ENCODE measurements at places on chromosomes 1 and 21.

DNA sequence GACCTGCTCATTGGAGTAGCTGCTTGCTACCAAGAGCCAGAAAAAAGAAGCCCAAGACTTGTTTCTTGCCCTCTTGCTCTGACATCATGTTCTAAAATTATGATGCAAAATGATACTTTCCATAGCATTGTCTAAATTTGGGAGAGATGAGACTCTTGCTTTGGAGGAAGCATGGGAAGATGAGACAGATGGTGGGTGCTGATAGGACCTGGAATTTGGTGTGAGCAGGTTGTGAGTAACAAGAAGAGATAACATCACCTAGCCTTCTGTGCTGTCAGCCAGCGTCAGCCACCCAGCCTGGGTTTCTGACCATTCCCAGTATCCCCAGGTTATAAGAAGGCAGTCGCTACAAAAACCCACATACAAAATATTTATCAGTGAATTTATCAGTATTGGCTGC lies 67.1 kb upstream of the GCLM start:
- DNase-seq: no peak

DNA sequence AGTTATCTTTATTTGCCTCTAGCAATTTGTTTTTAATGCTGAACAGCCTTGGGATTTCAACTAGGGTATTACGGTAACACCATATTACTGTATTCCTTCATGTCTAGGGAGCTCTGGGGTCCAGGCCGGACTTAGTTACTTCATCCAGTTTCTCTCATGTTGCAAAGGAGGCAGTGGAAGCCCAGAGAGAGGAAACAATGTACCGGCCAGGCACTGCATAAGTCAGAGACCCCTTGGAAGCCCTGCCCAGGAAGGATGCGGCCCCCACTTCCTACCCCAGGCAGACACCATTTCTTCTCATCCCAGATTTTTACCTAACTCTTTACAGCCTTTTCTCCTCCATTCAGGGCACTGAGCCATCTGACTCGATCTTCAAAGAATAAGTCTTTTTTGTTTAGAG lies 32.5 kb downstream of the TRABD2B start:
- no peak for DNase-seq

DNA sequence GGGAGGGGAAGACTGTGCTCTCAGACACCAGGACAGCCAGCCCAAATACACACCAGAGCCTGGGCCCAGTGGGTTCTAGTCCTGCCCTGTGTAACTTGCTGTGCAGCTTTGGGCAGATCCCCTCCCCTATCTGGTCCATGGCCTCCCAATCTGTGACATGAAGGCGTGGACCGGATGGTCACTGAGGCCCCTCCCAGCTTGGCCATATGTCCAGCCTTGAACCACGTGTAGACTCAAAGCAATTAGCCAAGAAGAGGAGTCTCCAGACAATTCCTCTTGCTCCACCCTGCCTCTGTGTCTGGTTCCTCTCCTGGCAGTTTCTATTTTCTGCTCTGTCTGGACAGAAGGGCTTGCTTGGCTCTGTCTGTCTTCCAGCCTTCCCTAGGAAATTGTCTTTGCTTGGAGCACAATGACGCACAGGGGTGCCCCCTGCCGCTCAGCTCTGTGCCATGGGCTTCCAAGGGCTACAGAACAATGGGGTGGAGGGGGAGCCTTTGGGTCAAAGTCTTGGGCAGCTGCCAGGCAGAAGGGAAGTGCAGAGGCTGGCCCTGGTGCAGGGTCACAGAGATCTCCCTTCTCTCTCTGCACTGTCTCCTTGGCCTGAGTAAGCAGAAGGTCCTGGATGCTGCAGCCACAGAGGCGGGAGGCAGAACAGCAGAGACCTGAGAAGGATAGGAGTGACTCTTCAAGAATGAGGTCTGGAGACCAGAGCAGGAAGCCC lies 66.1 kb downstream of the TENT5C start:
- DNase-seq: peak; percentile 66

- DNase-seq: no peak
Measured at GRCh38 chr1:116679828-116680628, 12.5 kb upstream of the IGSF3 start.

GRCh38 chr1:5881526-5882222 lies 110.6 kb downstream of the NPHP4 start:
- DNase-seq: no peak

DNA sequence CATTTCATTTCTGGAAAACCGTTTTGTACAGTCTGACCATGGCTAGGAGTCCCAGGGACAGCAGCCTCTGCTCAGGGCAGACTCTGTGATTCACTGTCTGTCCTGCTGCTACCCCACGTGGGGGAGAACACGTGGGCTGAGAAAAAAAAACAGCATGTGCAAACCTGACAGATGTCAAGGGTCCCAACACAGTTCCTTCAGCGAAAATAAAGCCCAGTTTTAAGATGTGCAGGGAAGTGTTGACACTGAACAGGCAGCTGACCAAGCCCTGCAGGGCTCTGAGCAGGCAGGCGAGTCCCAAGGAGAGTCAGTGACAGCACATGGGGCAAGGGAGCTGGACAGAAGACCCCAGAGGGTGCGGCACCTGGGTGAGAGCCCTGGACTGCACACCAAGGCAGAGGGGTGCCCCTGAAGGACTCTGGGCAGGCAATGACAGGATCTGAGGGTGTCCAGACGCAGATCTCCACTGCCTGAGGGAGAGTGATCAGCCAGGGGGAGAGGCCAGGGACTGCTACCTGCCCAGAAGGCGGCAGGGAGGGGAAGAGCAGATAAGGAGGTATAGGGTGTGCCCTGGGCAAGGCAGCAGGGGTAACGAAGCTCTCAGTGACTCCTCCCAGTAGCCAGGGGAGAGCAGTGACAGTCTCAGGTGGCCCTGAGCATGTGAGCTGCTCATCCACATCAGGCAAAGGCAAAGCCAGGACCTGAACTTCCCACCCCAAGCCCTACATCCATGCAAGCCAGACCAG lies 5.1 kb upstream of the SPATC1L start:
- DNase-seq: no peak

DNA sequence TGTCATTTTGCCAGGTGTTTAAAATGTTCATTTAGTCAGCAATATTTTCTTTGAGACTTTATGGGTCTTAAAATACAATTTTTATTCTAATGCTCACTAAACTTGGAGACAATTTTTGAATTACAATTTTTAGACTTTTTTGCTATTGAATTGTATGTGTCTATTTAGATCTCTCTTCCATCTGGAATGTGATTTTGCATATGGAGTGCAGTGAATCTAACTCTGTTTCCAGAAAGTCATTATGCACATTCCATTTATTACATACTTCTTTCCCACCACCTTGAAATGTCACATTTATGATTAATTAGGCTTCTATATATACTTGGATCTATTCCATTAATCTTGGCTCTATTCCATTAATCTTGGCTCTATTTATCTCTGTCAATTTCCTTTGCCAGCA lies 5.6 kb upstream of the TSPEAR start:
- no peak for DNase-seq

- DNase-seq: no peak
Measured at GRCh38 chr1:114015075-114015474, 35.8 kb downstream of the OLFML3 start.

DNA sequence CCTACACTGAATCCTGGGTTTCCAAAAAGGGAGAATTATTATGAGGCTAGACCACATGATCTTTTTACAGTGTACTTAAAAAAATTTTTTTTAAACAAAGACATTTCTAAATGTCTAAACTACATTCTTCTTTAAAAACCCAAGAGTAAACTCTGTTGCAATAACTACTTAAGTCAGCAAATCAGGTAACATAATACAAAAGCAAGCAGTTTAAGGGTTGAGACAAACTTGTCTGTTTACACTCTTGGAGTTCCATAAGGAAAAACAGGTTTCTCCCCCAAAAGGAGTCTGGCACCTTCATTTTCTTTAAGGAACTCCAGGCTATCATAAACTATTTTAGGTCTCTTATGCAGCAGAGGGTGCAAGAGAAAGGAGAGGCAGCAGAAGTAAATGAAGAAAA lies 12.5 kb upstream of the ANKRD45 start:
- DNase-seq: no peak

GRCh38 chr1:89600451-89601224 lies 32.3 kb upstream of the LRRC8C start:
- no peak for DNase-seq

DNA sequence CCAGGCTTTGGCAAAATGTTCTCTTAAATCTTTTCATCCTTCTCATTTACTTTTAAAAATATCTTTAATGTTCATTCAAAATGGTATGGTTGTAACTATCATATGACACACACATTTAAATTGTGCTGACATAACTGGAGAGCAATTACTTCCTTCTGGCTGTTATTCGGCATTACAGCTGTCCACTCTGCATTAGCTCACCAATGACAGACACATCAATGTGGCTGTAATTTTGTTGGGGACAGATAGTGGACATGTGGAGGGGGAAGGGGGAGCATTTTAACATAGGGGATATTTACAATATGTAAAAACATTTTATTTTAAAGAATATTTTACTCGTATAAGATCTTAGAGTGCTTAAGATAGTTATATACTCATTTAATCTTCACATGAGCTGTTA lies 319.8 kb downstream of the HMCN1 start:
- no peak for DNase-seq

DNA sequence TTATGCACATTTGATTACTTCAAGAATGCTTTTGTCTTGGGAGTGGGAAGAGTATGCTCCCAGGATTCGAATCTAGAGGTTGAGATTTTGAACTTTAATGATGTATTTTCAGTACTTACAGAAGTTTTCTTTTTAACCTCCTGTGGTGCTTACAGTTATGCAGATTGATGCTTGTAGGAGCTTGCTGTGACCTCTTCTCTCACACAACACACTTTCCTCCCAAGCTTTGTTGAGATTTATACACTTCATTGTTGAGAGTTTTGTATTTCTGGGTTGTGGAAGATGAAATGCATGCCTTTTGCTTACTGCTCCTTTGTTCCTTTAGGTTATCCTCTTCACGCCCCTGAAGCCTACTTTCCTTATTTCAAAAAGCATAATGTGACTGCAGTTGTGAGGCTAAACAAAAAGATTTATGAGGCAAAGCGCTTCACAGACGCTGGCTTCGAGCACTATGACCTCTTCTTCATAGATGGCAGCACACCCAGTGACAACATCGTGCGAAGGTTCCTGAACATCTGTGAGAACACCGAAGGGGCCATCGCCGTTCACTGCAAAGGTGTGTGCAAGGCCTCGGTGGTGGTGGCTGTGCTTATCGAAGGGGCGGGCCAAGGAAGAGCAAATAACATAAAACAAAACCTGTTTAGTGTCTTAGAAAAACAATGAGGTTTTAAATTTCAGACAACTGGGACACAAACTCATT lies 75.5 kb upstream of the GPR88 start:
- DNase-seq: no peak

DNA sequence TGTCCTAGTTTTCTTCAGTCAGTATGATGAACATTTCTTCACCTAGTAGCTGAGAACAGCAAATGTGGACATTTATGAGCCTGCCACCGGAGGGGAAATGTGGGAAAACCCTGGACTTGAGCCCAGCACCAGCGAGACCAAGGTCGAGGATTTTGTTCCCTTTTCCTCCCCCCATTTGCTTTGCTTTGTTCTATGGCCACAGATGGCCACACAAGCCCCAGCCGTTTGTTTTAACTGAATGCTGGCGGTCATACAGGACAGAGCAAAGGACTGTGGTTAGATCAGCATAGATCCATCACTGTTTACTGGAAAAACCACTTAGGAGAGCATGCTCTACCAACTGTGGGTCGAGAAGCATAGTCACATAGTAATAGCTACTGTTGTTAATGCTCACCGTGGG lies 20.9 kb downstream of the SH2D2A start:
- no peak for DNase-seq

DNA sequence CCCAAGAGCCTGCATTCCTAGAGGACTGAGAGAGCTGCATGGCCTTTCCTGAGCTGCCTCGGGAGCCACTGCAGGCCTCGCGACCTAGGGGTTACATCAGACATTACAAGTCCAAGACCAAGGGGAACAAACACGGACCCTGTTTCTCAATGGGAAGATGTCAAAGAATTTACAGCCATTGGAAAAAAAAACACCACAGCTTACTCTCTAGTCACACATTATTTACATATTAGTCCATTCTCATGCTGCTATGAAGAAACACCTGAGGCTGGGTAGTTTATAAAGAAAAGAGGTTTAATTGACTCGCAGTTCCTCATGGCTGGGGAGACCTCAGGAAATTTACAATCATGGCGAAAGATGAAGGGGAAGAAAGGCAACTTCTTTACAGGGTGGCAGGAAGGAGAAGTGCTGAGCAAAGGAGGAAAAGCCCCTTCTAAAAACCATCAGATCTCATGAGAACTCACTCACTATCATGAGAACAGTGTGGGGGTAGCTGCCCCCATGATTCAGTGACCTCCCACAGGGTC lies 8.4 kb upstream of the PRMT2 start:
- no peak for DNase-seq

DNA sequence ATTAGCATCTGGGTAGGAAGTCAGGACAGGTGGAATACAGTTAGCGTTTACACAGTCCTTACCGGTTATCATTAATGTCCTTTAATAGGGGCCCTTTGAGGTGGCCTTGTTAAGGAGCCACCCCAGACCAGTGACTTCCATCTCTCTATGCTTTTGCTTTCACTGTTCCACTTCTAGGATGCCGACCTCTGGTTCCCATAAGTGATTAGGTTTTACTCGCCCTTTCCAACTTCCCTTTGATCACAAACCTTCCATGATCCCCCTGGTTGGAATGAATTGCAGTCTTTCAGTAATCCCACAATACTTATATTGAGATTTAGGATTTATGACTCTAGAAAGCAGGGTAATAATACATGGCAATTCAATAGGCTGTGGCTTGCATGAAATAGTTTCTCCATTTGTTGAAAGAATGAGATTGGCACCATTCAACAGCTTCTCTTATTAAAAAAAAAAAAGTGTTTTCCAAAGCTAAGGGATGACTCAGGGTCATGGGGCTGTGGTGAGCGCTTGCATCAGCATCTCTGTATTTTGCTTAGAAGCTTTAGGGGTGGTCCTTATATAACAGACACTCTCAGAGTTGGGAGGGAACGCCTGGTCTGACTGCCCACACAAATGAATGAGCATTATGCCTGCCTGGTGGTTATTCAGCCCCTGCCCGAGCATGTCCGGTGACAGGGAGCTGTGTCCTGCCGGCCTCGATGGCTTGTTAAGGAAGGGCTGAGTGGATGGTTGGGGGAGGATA lies 110.5 kb downstream of the CNIH3 start:
- DNase-seq: peak; percentile 57

DNA sequence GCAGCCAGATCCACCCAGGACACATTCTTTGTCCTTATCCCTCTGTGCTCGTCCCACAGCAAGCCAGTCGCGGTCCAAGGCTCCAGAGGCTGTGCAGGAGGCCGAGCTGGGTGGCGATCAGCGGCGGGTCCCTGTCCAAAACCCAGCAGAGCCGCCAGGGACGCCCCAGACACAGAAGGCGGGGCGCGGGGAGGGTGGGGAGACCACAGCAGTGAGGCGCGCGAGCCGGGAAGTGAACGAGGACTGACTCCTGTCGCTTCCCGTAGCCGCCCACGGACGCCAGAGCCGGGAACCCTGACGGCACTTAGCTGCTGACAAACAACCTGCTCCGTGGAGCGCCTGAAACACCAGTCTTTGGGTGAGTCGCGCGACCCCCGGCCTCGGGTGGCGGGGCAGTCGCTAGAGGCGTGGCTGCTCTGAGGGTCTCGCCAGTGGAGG lies at the start of gene LGALS8:
TSS of gene LGALS8 (plus strand) at position 279 of the 438 bp plus-strand sequence. CDS start 2,089 bp downstream, outside the sequence.
- peak; percentile 84 for DNase-seq

DNA sequence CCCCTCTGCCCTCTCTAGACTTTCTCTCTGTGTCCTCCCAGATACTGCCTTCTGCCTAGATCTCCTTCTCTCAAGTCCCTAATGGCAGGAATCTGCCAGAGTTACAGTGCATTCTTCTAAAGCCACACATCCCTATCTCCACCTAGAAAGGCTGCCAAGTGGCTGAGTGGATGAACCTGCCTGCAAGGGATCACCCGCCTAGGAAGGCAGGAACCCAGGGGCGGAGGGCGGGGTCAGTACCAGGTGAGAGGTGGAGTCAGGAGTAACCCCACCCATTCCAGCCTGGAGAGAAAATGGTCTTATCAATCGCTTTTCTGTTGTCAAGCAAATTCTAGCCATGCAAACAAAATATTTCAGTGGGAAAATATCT lies 60.8 kb downstream of the BCAR3 start:
- DNase-seq: no peak

Measured in uterus (tissue), 4 donors.